ENCODE measurements at places on chromosomes 3 and 15.

DNA sequence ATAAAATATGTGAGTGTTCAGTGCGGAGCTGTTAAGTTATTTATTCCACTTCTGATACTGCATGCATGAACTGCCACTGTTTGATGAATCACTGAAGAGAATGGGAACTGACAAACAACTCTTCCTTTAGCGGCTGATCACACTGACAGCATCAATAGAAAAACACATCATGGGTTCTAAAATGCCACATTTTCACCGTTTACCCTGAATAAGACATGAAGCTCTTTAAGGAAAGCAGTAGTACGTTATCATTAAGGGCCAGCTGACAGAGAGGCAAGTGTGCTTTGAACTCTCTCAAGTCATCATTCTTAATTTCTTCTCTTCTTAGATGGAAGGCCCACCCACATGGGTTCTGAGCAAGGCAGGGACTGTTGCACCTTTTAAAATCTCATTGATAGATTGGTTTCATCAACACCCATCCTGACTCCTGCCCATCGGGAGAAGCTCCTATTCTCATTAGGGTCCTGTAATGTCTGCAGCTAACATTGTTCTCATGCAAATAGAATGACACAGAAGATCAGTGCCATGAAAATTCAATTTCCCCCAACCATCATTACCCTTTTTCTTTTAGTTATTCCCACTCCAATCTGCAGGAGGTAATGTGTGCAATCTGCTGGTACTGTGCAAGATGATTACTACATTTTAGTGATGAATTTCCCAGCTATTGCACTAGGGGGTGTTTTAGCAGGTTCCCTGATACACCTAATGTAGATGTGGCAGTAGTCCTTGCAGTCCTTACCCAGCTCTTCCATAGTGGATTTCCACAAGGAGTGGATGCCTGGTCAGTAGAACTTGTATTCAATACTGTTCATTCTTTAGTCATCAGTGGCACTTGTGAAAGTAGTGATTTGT lies 119.1 kb downstream of the ROBO2 start:
- DNase-seq, result no peak

DNA sequence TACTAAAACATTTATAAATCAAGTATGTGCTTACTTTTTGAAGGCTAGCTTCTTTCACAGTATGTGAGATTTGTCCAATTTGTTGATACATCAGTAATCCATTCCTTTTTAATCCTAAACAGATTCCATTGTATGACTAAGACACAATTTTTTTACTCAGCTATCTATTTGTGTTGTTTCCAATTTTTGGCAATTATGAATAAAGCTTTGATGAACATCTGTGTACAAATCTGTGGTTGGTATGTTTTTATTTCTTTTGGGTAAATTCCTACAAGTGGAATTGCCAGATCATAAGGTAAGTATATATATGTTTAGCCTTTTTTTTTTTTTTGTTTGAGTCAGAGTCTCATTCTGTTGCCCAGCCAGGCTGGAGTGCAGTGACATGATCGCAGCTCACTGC lies 56.2 kb upstream of the VEPH1 start:
- DNase-seq, result no peak

DNA sequence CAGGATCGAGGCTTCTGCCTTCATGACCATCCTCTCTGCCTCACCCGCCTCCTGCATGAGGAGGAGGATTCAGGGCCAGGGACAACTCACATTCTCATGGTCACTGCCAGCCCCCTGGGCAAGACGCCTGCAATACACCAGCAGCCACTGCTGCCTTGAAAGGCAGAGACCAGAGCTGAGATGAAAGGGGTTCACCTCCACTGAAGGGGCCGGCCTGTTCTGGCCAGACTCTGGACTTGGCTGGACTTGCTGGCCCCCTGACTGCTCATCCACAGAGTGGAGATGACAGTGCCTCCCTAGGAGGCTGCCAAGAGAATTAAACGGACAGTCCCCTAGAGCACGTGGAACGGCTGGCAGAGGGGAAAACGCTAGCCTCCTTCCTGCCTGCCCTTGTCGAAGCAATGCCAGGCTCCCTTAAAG lies 35.2 kb downstream of the MGLL start:
- no peak for DNase-seq

DNA sequence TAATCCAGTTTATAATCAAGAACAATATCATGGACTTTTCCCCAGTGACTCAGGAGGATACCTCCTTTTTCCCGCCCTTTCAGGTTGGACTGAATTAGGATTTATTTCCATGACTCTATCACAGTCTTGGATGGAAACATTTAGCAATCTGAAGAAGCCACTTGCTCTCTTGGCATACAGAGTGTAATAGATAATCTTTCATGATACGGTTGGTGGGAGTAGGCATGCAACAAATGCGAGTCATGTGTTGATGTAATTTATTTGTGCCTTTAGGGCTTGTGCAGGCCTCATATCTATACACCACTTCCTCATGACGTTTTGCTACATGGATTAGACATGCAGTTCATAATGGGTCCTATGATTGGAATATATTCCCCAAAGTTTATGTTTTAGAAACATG lies 54.2 kb upstream of the MCTP2 start:
- DNase-seq, result peak; percentile 75

DNA sequence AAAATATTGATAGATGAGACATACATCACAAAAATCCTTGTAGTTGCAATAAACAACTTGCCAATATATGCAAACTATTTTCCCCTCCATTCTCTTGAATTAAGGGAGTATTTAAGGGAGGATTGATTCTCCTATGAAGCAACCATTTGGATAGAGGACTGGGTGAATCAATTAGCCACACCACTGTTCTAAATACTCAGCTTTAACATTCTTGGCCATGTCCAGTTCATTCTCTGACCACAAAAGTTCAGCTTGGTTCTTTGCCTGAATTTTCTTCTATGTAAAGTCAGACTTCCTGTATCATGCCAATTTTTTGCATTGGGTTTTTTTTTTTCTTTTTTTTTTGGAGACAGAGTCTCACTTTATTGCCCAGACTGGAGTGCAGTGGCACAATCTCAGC lies 15.8 kb upstream of the SEC11A start:
- no peak for DNase-seq

GRCh38 chr3:182597621-182598041 lies 195.7 kb upstream of the ATP11B start:
- no peak for DNase-seq

DNA sequence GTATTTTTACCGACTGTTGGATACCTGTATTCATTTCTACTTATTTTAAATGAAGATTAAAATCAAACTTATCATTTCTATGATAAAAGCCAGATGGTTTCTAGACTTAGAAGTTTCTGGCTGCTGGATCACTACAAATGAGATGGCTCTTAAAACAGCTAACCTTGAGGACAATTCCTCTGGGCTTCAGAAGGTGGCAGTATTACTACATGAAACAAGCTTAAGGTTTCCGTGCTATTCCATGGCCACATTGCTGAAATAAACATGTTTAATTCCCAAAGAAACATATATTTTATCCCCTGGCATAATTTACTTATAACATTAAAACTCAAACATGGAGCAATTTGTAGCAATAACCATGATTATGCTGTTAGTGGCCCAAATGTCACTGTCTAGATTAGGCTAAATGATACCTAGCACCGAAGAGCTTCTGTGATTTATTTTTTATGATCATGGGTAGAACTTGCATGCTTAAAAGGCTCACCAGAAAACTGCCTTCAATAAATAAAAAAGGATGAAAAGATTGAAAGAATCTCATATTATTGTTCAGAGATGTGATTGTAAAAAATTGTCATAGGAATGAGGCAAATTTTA lies 204.0 kb upstream of the NANOGP8 start:
- DNase-seq, result peak; percentile 19

- no peak for DNase-seq
Observed at GRCh38 chr15:38335116-38335515, 82.5 kb downstream of the SPRED1 start.

- peak; percentile 45 for DNase-seq
Observed at GRCh38 chr3:24640330-24640877, 145.8 kb upstream of the THRB start.

DNA sequence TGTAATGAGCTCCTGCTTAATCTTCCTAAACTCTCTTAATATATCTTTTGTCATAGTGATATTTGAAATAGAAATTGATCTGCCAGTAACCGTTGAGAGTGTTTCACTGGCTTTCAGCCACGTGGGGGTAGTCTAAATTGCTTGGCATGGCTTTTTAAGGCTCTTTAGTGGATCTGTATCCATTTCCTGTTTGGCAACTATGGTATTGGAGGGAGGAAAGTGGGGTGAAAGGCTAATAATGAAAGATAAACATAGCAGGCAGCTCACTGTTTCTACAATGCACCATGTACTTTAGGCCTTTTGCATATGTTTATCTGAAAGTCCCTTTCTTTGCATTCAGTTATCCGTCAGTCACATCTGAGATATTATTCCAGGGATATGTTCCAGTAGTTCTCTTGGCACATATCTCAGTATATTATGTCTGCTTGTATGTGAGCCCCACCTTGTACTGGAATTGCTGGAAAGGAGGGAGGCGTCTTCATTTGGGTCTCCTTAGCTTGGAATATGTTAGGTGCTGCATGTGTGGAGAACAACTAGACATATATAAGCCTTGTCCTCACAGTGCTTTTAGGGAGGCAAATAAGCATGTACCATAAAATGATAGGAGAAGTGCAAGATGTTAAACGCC lies 10.8 kb downstream of the TOPAZ1 start:
- DNase-seq, result no peak

GRCh38 chr3:146142757-146143156 lies 18.2 kb downstream of the PLOD2 start:
- no peak for DNase-seq

GRCh38 chr3:143358155-143358792 lies 238.7 kb downstream of the CHST2 start:
- DNase-seq, result no peak

GRCh38 chr15:100768501-100768931 lies 111.1 kb upstream of the ALDH1A3 start:
- DNase-seq, result no peak

GRCh38 chr3:66110840-66111239 lies 72.1 kb upstream of the MAGI1 start:
- no peak for DNase-seq

DNA sequence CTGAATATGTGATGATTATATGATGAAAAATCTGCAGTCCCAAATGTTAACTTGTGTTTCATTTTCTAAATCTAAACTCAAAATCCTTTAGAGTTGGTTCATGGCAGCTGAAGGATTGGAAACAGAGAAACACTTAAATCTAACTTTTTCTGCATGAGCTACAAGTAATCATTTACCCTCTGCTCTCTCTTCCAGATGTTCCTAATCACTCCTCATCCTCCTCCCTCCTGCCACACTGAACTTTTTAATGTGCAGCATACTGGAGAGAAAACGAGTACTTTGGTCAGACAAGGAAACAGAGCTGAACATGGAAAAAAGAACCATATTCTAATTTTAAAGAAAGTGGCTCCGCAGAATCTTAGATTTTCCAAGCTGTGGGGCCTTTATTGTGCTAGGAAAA lies 321.2 kb upstream of the COL8A1 start:
- no peak for DNase-seq

GRCh38 chr3:27317096-27317495 lies 52.1 kb downstream of the NEK10 start:
- no peak for DNase-seq

GRCh38 chr3:151319628-151320027 lies 3.0 kb upstream of the GPR87 start:
- DNase-seq, result no peak

- DNase-seq, result no peak
Observed at GRCh38 chr3:40187945-40188344, 121.6 kb upstream of the EIF1B start.

DNA sequence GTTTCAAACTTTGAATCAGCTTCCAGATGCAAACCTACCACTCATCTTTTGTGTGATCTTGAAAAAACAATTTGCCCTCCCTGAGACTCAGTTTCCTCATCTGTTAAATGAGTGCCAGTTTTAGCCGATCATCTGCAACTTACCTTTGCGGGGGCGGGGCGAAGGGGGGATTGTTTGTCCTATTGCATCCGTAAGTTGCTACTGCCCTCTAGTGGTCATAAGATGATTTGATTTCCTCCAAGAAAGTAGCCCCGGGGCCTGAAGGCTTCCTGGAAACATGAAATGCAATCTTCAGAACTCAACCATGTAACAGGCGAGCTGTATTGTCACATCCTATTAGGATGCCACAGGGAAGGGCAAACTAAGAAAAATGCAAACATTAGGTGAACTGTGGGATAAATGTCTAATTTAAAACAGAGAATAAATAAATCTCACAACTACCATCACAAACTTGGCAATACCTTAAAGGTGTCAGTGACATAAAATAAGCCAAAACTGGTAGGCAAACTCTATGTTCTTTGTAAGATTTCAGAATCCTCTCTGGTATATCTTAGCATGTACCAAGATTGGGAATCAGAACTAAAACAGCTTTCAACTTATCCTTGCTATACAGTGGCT lies 63.5 kb upstream of the CLDN18 start:
- DNase-seq, result peak; percentile 48

- no peak for DNase-seq
Observed at GRCh38 chr3:59996056-59996455, 946.2 kb upstream of the CFAP20DC start.

- no peak for DNase-seq
Observed at GRCh38 chr3:78889348-78889747, 878.5 kb downstream of the ROBO1 start.

DNA sequence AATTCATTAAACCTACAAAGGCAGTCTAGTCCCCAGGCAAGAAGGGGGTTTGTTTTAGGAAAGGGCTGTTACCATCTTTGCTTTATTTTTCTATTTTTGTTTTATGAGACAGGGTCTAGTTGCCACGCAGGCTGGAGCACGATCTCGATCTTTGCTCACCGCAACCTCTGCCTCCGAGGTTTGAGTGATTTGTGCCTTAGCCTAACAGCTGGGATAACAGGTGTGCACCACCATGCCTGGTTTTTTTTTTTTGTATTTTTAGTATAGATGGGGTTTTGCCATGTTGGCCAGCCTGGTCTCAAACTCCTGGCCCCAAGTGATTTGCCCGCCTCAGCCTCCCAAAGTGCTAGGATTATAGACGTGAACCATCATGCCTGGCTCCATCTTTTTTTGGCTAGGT lies 4.9 kb downstream of the HIGD1A start:
- no peak for DNase-seq

DNA sequence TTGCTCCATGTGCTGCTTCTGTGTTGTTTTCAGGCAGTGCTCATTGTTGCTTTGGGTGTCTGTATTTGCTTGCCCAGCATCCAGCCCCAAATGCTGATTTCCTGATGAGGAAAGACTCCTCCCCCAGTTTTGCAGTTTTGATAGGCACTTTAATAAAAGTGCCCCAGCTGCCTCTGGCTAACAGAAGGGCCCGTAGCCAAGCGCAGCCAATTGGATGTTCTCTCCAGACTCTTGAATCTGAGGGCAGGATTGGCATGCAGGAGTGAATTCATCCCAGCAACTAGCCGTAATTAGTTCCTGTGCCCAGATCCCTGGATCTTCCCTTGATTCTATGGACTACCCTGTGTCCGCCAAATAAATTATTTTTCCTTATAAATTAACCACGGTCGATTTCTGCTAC lies 14.8 kb upstream of the SEMA5B start:
- no peak for DNase-seq

- no peak for DNase-seq
Observed at GRCh38 chr15:69215314-69216035, 55.0 kb downstream of the GLCE start.

Data from inflammatory macrophage treated with lipopolysaccharide for 4 hours (primary cell).